ENCODE measurements at places on chromosomes 12 and 14. TPM values are rescaled to one million over a fixed set of nuclear protein-coding genes. Genes with fewer than 3 reads are reported as not detected.

- peak; percentile 33 for DNase-seq
Observed at GRCh38 chr12:119683413-119683812, 15.5 kb downstream of the PRKAB1 start.

CEBPE gene
- not detected for total RNA-seq

DNA sequence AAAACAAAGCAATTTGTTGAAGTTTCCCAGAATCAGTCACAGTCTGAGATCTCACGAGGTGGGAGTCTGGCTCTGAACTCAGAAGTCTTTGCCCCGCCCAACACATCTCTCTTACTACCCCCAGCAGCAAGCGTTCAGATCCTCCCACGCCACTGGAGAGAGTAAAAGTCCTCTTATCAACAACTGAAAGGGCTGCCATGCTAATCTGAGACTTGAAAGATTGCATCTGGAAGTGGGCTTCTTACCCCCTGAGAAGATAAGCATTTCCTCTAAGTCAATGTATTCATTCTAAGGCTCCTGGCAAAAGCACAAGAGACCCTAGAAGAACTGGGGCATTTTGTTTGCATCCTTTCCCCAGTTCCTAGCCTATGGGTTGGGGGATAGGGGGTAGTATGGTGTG is 34.1 kb upstream of the STON2 start:
- DNase-seq = no peak

CCND2 gene
- 44.1 TPM for total RNA-seq

DNA sequence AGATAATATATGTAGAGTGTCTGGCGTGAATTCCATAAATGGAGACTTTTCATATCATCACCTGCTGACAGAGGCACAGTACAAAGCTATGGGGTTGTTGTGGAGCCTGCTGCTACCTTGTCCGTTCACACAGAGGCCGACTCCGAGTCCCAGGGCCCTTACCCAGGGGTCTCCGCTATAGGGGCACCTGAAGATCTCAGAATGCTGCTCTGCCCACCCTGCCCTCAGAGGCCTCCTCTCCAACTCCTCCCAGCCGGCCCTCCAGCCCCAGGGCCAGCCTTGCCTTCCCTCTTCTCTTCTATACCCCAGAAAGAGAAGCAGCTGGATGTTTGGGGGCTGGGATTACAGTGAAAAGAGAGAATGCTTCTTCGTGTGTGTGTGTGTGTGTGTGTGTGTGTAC is 21.3 kb downstream of the NCKAP5L start:
- DNase-seq = no peak

DNA sequence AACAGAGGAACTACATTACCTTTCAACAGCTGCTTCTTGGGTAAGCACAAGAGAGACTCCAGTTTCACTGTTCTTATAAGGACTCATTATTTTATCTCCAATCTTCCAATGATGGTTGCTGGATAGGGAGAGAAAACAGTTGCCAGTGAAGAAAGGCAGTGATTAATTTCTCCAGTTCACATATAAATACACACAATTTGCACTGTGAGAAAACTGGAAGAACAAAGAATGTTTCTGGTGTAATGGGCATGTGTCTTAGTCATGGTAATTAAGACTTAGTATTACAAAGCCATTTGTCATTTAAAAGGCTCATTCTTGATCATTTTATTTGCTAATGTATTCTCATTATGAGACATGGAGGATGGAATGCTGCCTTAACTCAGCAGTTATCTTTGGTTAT is 78.0 kb upstream of the FAR2 start:
- no peak for DNase-seq

ZDHHC22 gene
- total RNA-seq = not detected

GRCh38 chr12:20248646-20249045 is 119.7 kb upstream of the PDE3A start:
- peak; percentile 1 for DNase-seq

TXNRD1 gene
- 275 TPM for total RNA-seq

DNA sequence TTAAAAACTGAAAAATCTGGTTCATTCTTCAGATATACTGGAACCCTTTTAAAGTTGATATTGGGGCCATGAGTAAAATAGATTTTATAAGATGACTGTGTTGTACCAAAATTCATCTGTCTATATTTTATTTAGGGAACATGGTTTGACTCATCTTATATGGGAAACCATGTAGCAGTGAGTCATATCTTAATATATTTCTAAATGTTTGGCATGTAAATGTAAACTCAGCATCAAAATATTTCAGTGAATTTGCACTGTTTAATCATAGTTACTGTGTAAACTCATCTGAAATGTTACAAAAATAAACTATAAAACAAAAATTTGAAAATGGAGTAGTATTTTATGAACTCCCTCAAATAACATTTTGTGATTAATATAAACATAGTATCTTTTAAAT is 14.2 kb downstream of the PTGER2 start:
- DNase-seq = no peak

DNA sequence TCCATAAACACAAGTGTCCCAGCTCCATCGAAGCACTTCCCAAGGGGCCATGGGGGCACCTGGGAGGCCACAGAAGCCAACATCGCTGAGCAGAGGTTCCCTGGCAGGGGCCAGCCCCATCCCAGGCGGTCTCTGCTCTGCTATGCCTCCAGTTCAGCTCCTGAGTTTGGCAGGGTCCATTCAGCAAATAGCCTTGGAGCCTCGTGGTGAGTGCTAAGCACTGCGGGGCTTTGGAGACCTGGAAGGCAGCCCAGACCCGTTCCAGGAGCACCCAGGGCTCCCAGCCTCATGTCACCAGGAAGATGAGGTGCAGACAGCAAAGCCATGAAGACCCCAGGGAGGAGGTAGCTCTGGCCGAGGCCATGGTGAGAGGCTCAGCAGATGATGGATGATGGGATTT is 109.5 kb downstream of the LGMN start:
- no peak for DNase-seq

GRCh38 chr12:92290350-92290695 is 144.7 kb upstream of the BTG1 start:
- DNase-seq = no peak

DNA sequence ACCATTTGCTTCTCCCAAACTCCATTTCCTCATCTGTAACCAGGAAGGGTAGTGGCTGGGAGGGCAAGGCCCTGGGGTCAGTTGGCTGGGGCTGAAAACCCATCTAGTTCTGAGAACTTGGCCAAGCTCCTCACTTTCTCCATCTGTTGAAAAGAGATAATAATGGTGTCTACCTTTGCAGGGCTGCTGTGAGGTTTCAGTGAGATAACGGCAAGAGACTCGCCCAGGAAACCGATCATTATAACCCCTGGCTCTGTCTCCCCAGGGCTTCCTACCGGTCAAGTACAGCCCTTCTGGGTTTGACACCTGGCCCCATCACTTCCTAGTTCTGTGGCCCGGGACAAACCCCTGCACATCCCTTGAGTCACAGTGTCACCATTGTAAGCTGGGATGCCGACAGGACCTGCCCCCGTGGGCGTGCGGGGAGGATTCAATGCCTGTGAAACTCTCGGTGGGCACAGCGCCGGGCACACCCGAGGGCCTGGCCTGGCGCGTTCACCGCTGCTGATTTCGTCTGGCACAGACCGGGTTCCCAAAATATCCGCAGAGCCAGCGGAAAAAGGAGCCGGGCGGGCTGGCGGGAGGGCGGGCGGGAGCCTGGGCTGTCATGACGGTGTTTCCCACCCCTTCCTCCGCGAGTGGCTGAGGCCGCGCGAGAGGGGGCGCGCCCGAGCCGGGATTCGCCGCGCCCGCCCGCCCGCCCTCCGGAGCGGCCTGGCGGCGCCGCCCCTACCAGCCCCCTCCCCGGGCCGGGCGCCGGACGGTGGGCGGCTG is 4.4 kb downstream of the KMT5A start:
- peak; percentile 87 for DNase-seq

DNA sequence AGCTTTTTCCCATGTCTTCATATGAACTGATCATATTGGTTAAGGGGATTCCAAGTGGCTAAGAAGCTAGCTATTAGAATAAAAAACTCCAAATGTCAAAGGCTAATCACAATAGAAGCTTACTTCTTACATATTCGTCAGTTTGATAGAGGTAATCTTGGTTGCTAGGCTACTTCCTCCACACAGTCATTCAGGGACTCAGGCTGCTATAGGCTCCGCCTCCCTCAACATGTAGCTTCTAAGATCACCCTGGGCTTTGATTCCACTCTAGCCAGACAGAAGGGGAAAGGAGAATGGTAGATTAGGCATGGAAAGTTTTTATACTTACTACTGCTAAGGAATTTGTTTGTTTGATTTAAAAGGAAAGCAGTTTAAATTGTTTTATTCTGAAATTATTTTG is 207.9 kb downstream of the EFCAB11 start:
- no peak for DNase-seq

DNA sequence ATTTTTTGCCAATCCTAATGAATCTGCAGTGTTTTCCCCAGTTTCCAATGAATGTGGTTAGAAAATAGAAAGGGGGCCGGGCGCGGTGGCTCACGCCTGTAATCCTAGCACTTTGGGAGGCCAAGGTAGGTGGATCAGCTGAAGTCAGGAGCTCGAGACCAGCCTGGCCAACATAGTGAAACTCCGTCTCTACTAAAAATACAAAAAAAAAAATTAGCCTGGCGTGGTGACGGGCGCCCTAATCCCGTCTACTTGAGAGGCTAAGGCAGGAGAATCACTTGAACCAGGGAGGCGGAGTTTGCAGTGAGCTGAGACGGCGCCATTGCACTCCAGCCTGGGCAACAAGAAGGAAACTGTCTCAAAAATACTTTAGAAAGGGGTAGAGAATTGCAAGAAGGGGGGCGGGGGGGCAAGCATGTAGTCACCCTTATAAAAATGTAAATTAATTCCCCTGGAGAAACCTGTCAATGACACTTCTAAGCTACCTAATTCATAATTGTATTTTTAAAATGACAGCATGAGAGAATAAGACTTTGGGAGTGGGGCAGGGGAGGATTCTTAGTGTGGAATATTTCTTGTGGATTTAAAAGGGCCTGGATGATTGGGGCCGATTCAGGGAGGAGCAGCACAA is 1.7 kb downstream of the KLHDC2 start:
- peak; percentile 15 for DNase-seq

HCFC2 gene
- total RNA-seq = 10.3 TPM

DNA sequence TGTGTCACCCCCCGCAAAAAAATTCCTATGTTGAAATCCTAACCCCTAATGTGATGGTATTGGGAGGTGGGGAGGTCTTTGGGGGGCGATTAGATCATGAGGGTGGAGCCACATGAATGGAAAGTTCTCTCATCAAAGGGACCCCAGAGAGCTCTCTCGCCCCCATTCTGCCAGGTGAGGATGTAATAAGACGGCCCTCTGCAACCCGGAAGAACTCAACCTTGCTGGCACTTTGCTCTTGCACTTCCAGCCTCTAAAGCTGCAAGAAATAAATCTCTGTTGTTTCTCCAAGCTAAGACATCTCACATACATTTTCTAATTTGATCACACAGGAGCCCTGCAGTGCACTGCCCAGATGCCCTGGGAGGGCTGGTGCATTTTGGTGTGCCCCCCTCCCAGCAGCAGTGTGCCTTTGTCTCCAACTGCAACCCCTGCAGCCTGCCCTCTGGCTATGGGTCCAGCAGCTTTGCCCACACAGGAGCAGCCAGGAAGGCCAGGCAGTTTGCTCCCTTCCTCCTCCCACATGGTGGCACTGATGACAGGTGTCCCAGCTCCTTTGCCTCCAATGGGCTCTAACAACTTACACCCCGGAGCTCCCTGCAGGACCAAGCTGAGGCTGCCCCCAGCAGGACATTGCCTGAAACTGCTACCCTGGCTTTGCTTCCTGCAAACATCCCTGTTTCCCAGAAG is 59.3 kb downstream of the C14orf132 start:
- DNase-seq = peak; percentile 81

DNA sequence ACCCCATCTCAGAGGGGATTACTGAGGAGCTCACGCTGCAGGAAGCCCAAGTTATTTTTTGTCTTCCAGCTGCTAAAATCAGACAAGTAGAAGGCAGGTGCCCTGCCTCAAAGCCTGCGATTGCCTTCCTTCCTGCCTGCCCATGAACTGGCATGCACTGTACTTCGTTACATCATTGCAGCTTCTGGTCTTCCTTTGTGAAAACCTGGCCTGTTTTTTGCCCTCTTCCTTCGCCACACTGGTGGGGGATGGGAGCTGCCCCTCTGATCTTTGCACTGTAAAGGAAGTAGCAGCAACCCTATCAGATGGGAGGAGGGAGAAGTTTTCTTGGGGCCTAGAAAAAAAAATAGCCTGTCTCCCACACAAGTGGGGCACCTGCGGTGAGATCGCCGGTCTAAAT is 1098.7 kb downstream of the BCL11B start:
- DNase-seq = no peak

ACSM4 gene
- not detected for total RNA-seq

TGM1 gene
- total RNA-seq = 2.6 TPM

KLRF1 gene
- not detected for total RNA-seq

DNA sequence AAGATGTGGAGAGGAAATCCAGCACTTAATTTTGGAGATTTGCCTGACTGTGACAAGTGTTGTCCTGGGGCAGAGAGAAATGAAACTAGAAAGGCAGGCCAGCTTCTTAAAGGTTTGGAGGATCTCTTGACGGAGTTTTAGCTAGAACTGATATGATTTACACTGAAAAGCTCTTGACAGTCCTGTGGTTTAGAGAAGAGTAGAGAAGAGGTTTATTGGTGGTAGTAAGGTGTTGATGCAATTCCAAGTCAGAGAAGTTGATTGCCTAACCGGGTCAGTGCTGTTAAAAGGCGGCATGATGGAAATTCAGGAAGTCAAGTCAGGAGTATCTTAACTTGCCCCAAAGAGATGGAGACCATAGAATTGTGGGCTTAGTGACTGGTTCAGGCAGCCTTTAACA is 89.0 kb upstream of the TRAF3 start:
- no peak for DNase-seq

- DNase-seq = peak; percentile 37
Observed at GRCh38 chr14:77086017-77086727, 11.9 kb upstream of the CIPC start.

GRCh38 chr12:1567852-1568251 is 26.5 kb downstream of the FBXL14 start:
- no peak for DNase-seq

SPX gene
- 1.4 TPM for total RNA-seq

- no peak for DNase-seq
Observed at GRCh38 chr14:101071493-101071906, 168.0 kb upstream of the RTL1 start.

- DNase-seq = no peak
Observed at GRCh38 chr14:39268393-39268792, 34.7 kb downstream of the MIA2 start.

DNA sequence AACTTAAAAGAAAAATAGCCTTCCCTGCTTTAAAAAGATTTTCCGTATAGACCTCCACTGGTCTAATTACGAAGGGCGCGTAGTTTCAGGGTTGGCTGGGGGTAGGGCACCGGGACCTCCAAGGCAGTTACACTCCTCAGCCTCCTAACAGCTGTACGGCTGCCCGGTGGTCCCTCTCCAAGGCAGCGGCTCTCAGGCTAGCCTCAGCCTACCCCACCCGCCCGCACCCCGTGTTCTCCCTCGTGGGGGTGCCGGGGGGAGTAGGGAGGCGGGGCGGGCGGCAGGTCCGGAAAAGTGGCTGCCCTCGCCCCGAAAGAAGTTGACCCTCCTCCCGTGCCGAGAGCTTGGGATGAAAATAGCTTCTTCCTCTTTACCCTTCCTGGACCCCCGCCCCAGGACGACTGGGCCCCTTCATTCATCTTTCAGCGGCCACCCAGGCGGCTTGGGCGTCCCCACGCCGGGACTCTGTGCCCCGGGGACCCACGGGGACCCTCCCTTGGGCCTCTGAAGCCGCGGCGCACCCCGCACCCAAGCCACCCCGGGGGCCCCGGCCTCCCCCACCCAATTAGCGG is 991 bp upstream of the RCOR1 start:
- peak; percentile 54 for DNase-seq

Data from Daoy (cell line).